ENCODE measurements at places on chromosomes 12 and 14.
A peak's percentile ranks its signal among the peaks of the same experiment; 100 is the strongest.

- no peak for DNase-seq
Measured at GRCh38 chr12:49404956-49405355, 37.7 kb downstream of the SPATS2 start.

DNA sequence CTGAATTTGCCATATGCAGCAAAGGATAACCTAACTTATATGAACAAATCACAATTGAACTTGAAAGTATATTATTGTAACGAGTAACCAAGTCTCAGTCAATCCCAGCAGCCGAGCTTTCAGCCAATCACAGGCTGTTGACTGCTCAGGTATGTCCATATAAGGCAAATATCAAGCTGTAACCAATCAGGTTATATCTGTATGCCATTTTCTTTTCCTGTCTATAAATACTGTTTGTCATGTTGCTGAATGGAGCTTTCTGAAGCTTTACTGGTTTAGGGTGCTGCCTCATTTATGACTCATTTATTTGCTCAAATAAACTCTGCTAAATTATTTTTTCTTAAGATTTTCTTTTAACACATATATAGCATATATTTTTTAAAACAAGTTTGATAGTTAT lies 1059.5 kb downstream of the GALC start:
- DNase-seq: no peak

DNA sequence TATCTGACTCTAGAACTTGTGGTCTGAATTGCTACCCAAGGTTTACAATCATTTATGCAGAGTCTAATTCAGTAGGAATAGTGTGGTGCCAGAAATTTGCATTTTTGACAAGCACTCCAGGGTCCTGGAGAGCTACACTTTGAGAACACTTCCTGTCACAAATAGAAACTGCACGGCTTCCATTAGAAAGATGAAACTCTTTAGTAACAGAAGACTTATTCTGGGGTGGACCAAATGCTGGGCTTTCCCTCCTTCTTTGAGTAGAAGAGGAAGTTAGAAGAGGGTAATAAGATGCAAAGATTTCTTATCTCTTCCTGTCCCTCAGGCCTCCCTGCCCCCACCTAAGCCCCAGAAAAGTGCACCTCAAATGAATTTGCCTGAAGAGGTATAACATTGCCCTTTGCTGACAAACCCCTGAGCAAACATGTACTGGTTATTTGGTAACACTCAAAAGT lies 28.4 kb downstream of the DGLUCY start:
- DNase-seq: no peak

DNA sequence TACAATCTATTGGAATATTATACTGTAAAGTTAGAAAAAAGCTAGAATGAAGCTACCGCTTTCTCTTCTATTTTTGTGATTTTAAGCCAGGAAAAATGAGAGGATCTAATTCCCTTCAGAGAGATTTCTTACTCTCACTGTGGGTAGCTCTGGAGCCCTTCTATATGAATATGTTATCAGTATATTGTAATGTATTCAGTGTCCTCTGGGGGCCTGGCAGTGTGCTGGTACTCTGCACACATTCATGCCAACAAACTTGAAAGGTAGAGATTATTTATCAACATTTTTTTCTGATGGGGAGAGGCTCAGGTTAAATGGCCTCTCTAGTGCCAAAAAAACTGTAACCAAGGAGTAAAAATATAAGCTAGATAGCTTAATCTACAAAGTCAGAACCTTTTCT lies 292.8 kb downstream of the TTC6 start:
- no peak for DNase-seq

GRCh38 chr14:79724934-79725717 lies 486.2 kb downstream of the DIO2 start:
- DNase-seq: no peak

DNA sequence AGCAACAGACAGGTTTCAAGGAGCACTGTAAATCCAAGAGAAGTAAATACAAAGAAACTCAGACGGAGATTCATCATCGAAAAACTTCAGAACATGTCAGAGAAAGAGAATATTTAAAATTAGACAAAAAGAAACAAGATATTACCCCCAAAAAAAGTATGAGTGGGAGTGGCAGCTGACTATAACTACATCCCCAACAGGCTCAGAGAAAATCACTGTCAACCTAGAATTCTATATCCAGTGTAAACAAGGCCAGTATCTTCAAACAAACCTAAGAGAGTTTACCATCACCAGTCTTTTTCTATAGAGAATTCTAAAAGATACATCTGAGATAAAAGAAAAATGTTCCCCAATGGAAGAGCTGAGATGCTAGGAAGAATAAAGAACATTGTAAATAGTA lies 39.6 kb downstream of the CRY1 start:
- DNase-seq: no peak

- DNase-seq: no peak
Measured at GRCh38 chr14:97353102-97353501, 555.9 kb downstream of the VRK1 start.

- no peak for DNase-seq
Measured at GRCh38 chr14:76936483-76936882, 92.0 kb downstream of the IRF2BPL start.

- no peak for DNase-seq
Measured at GRCh38 chr14:75470238-75470797, 42.5 kb downstream of the JDP2 start.

DNA sequence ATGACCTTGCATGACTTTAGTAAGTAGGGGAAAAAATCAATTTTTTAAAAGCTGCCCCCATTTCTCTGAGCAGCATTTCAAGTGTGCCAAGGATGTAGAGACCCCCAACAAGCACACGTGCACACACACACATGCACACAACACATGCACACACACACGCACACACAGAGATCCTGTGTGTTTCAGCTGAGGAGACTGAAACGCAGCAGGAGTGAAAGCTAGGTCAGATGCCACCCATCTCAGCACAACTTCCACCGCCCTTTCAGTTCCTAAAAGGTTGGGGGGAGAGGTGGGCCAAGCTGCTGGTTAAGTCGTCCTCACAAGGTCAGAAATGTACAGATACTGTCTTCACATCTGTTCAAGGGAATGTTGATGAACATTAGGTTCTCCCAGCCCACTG lies 13.9 kb downstream of the MYL2 start:
- no peak for DNase-seq

DNA sequence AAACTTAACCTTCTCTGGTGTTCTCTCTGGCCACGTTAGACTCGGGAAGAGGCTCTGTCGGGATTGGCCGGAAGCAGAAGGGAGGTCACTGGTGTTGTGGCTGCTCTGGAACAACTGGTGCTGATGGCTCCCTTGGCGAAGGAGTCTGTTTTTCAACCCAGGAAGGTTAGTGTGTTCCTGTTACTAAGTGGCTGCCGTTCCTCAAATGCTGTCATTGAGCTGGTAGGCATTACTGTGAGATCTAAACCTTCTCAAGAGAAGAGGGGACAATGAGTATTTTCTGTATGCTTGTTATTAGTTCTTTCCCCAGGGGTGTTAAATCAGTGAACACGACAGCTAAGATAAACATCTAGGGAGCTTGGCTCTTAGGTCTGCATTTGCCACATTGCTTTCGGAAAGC lies 18.3 kb downstream of the POP5 start:
- no peak for DNase-seq

DNA sequence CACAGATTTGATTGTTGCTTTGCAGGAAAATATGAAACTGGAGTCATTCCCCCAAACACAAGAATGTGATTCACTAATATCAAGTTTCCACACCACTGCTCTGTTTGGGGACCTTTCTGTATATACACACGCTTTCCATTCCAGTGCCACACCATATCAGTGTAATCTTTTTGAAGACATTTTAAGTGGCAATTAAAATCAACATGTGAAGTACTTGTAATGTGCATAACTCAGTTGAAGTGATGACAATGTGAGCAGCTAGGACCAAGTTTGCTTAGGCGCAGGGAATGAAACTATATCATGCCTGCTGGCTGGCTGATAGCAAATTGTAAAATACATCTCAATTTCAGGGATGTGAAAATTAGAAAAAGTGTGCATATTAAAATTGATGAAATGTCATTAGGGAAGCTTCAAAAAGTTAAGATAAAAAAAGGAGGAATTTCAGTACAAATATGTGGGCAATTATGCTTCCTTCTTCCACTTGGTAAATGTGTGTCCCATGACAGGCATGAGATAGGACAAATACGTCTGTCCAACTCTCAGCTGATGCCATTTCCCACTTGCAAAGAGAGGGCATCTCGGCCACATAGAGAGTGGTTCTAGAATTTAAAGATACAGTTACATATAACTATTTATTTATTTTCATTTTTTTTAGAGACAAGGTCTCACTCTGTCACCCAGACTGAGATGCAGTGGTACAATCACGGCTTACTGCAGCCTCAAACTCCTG lies 43.7 kb downstream of the HSPB8 start:
- no peak for DNase-seq

GRCh38 chr12:47112679-47113078 lies 32.9 kb upstream of the AMIGO2 start:
- DNase-seq: no peak

- no peak for DNase-seq
Measured at GRCh38 chr14:51539571-51540037, 112.1 kb upstream of the FRMD6 start.

DNA sequence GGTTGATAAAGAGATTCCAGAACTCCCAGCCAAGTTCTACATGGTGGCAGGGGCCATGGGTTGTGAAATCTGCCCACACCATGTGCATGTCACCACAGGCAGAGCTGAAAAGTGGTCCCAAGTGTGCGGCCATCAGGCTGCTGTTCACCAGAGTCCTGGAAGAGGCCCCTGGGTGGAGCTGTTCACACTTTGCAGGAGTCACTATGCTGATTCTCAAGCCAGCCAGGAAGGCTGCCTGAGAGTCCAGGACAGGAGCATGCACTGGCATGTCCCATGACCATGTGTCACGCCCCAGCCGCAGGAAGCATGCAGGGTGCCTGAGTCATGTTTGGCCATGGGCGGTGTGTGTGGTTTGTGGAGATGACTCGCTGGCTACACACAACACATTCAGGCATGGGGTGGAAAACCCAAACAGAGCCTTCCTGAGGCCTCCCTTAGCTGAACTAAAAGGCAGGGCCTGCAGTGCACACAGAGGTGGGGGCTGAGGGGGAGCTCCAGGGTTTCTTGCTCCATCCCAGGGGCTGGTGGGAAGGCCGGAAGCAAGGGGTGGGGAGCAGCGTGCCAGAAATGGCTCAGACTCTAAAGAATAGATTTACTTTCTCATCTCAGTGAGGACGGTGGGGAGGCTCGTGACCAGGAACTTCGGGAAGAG lies 19.4 kb downstream of the ABCB9 start:
- peak; percentile 91 for DNase-seq

GRCh38 chr14:33692762-33693161 lies 258.1 kb downstream of the EGLN3 start:
- DNase-seq: no peak

- no peak for DNase-seq
Measured at GRCh38 chr14:73777420-73777819, 63.2 kb upstream of the PNMA1 start.

DNA sequence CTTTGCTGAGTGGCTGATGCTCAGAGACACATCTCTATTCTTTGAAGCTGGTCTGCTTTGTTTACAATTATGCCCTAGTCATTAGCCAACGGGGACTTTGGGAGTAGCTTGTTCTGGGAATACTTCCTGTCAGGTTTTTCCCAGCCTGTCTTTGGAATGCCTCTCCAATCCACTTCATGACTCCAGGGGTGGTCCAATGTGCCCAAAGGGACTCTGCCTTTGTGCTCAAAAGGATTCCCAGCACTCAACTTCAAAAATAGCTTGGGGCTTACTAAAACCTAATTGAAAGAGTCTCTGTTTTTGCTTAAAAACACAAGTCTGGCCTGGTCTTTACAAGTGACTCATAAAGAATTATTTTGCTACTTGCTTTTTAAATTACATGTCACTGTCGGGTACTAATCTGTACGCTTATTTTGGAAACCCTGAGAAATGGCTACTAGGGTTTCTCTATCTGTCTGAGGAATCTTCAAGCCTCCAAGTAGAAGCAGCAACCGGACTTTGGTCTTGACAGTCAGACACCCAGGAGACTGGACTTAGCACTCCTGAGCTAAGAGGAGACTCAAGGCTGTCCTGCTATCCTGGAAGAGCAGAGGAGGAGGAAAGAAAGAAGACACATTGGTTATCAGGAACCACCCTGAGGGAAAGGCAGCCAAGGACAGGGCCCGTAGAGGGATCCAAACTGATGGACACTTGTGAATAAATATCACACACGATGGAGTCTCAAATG lies 20.7 kb downstream of the PHLDA1 start:
- DNase-seq: no peak

DNA sequence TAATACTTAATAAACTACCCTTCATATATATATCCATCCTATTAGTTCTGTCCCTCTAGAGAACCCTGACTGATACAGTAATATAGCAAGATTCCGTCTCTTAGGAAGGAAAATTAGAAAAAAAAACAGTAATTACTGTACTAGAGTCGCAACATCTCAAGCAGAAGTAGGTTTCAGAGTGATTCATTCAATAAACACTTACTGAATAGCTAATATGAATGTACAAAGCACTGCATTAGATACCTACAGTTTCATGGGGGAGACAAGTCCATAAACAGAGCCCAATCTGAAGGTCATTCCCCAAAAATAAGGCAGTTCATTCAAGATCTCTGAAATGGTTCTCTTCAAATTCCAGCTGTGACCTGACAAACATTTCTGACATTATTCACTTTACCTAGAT lies 9.9 kb downstream of the CERS5 start:
- no peak for DNase-seq

GRCh38 chr12:112961536-112961935 lies 16.8 kb upstream of the OAS2 start:
- DNase-seq: no peak

DNA sequence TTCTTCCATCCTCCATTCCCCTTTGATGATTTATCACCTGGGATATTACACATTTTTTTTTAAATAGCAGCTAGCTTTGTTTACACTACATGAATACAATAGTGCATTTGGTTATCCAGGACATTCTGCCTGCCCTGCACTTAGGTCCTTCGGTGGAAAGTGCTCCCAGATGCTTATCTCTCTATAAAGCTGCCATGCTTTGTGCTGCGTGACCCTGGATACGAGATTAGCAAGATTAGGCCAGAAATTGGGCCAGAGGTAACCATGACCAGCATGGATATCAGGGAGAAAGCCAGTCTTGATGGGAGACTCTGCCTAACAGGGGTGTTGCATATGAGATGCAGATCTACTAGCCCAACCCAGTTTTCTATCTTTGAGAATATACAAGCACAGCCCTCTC lies 12.1 kb upstream of the KRT83 start:
- no peak for DNase-seq

DNA sequence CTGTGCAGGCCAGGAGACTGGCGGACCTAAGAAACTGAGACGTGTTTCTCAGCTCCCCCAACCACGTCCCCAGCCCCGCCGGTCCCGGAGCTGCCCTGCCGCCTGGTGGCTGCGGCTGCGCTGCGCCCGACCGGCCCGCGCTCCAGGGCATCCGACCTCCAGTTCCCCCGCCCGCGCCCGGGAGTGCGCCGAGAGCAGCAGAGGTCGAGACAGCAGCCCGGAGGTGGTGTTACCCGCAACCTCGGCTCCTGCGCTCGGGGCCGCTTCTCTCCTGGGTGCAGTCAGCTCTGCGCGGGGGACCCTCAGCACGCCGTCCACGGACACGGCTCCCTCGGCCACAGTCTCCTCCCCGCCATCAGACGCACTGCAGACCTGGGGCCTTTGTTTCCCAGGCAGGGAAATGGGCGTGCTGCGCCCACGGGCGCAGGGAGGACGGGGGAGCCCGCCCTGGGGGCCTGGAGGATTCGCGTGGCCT lies 21.6 kb upstream of the GPR132 start:
- DNase-seq: no peak
